ENCODE measurements at places on chromosomes 11 and 22.

GRCh38 chr11:71200172-71200716, 52.1 kb downstream of the SHANK2 start:
- DNase-seq = no peak

GRCh38 chr22:22855085-22855484, 32.5 kb upstream of the IGLL5 start:
- no peak for DNase-seq

GRCh38 chr11:111846063-111846462, 25.3 kb downstream of the ALG9 start:
- DNase-seq = no peak

GRCh38 chr22:36430863-36431262, 43.1 kb upstream of the MYH9 start:
- no peak for DNase-seq

- DNase-seq = no peak
Measured at GRCh38 chr22:29032584-29032983, 29.0 kb downstream of the C22orf31 start.

DNA sequence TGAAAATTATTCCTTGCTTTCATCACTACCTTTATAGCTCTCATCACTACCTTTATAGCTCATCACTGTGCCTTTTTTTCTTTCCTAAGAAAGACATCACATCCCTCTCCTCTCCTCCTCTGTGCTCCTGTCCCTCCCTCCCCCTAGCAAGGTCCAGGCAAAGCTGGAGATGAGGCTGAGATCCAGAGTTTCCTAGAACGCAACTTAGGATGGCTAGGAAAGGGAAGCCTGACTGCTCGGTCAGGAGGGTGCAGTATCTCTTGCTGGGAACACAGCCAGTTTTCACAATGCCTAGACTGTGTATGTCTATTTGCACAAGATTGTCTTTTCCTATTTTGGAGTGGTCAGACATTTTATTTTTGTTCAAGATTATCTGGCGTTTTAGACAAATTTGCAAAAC, 24.7 kb downstream of the TUB start:
- DNase-seq = no peak

DNA sequence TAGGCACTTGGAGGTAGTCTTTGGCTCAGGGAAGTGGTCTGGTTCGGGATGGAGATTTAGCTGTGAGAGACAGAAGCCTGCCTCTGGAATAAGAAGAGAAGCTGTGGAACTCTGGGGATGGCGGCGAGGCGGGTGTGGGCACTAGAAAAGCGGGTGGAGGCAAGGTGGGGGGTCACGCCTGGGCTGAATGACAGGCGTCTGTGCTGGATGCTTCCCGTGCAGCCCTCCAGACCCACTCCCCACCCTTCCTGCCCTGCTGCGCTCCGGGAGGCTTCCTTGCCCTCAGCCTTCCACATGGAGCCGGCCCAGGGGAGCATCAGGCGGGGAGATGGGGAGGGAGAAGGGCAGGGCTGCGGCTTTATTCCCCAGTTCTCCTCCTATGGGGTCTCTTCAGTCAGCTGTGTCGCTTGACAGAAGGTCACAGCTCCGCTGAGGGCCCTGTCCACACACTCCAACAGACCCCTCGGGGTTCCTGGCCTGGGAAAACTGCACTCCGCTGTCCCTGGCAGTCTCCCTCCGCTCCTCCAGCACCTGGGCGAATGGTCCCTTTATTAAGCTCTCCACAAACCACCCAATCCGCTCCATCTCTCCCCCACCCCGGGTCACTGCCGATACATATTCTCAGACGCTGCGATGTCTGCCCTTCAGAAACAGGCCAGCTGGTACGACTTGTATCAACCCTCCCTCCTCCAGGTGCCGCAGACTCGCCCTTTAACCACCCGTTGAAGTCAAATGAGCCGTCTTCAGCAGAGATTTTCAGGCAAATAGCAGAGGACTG, 6.2 kb downstream of the DNAJB13 start:
- no peak for DNase-seq

DNA sequence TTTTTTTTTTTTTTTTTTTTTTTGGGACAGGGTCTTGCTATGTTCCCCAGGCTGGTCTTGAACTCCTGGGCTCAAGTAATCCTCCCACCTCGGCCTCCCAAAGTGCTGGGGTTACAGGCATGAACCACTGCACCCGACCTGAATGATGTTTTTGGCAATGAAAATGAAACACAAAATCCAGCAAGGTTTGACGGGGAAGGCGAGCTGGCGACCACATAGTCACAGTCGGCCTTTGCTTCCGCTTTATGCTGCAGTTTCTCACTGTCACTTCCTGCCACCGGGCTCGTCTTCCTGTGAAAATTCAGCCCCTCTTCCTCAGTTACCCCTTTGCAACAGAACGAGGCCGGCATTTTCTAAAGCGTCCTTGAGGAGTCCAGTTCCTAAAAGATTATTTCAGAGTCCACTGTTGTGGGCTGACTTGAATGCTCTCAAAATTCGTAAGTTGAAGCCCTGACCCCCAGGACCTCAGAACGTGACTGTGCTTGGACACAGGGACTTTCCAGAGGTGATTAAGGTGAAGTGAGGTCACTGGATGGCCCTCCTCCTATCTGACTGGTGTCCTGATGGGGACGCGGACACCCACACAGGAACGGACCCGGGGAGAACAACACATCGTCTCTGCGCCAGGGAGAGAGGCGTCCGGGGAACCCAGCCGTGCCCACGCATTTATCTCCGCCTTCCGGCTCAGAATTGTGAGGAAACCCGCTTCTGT, 2.9 kb upstream of the BID start:
- peak; percentile 79 for DNase-seq

DNA sequence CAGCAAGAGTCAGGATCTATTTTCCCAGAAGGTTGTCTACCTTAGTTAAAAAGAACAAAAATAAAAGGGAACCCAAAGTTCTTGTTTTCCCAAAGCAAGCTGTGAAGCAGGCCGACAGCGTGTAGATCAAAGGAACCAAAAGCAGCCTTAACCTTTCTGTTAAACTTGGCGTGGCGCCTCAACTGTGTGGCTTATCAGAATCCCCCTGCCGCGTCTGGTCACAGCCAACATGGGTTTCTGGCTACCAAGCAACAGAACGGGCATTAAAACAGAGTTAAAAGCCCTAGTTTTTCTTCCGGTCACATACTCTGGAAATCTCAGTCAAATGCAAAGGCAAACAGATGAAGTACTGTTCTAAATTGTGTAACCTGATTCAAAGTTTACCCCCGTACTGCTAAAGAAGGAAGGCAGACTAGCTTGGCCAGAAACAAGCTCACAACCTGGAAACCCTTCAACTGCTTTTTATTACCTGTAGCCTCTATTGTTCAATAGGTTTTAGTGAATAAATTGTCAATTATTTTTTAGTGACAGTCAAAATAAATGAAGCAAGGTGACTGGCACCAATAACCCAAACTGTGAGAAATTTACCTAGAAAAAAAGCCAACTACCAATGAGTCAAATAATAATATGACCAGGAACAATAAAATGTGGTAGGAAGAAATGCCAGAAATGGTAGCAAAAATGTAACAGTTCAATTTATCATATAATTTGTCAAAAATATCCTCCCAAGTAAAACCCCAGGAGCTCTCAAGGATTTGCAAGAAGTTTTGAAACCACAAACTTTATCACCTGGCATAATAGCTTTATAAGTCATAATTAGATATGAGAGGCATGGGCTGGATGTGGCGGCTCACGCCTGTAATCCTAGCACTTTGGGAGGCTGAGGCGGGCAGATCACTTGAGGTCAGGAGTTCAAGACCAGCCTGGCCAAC, 21.4 kb downstream of the CHKA start:
- peak; percentile 62 for DNase-seq

GRCh38 chr11:112369916-112370315, 109.3 kb upstream of the PLET1 start:
- no peak for DNase-seq

GRCh38 chr11:69240332-69241074, 53.5 kb upstream of the MYEOV start:
- no peak for DNase-seq

- DNase-seq = no peak
Measured at GRCh38 chr11:116867619-116868018, 30.2 kb upstream of the APOA1 start.

GRCh38 chr11:12757416-12757815, 83.2 kb downstream of the TEAD1 start:
- no peak for DNase-seq

DNA sequence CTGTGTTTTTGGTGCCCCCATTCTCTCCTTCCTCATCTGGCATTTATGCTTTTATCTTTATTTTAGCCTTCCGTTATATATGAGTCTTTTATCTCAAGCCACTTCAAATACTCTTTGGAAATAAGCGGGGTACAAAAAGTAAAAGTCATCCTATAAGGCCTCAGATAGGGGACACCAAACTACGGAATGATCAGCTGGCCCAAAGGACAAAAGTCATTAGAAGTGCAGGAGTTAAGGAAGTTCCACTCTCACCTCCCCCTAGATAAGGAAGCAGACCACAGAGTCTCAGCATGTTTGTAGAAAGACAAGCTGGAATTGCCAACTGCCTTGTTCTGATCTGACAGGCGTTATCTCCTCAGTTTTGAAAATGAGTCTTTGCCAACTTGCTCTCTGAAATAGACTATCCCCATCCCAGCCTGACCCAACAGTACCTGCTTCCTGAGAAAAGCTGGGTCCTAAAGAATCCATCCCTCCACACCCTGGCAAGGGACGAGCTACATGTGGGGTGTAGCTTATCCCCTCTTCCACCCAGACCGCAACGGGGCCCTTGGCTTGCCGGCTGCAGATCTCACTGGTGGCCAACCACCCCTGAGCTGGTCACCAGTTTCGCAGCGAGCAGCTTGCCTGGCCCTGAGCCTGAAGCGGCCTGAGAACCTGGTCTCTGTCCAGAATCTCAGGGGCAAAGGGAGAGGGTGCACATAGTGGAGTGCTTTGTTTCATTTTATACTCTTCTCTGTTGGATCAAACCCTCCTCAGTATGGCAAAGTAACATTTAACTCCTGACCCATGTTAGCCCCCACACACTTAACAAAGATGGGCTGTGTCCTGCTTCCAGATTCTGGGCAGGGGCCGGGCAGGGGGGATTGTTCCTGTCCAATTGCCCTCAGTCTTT, 13.8 kb downstream of the FADS2 start:
- no peak for DNase-seq

DNA sequence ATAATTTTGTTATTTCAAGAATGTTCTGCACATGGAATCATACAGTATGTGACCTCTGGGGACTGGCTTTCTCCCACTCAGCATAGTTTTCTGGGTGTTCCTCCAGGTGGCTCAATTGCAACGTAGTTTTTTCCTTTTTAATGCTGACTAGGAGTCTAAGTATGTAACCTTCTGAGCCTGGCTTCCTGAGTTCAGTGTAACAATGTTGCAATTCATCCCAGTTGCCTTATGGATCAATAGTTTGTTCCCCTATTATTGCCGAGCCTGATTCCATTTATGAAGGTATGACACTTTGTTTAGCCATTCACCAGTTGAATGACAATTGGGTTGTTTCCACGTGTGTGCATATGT, 128.3 kb downstream of the CRYBB2 start:
- no peak for DNase-seq

GRCh38 chr22:44409211-44409973, 88.6 kb downstream of the RTL6 start:
- no peak for DNase-seq

GRCh38 chr11:95200781-95201457, 30.1 kb downstream of the SESN3 start:
- no peak for DNase-seq

DNA sequence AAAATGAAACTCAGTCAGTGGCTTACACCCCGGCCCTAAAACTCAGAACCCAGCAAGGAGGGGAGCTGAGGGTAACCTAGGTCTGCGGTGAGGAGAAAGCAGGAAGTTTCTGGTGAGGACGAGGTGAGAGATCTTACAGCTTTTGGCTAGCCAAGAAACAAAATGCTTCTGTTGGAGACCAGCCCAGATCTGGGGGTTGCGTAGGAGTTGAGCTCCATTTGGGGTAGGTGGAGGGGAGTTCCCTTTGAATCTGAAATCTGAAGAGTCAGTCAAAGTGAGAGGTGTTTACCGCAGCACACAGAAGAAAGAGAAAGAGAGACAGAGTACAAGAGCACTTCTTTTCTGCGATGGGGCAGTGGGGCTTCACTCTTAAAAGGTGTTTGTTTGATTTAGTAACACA, 29.6 kb downstream of the EHF start:
- peak; percentile 66 for DNase-seq

DNA sequence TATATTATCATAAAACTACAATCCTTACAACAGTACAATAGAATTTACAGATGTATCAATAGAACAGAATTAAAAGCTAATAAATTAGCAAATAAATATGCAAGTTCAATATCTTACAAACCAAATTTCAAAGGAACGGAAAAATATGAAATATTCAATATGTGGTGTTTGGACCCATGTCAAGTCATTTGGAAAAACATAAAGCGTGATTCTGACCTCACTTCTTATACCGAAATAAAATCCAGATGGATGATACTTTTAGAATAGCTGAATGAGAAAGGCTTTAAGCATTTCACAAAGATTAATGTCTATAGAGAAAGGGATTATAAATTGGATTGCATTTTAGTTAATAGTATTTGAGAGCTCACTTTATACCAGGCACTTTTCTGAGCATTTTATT, 92.8 kb upstream of the TEAD1 start:
- DNase-seq = no peak

DNA sequence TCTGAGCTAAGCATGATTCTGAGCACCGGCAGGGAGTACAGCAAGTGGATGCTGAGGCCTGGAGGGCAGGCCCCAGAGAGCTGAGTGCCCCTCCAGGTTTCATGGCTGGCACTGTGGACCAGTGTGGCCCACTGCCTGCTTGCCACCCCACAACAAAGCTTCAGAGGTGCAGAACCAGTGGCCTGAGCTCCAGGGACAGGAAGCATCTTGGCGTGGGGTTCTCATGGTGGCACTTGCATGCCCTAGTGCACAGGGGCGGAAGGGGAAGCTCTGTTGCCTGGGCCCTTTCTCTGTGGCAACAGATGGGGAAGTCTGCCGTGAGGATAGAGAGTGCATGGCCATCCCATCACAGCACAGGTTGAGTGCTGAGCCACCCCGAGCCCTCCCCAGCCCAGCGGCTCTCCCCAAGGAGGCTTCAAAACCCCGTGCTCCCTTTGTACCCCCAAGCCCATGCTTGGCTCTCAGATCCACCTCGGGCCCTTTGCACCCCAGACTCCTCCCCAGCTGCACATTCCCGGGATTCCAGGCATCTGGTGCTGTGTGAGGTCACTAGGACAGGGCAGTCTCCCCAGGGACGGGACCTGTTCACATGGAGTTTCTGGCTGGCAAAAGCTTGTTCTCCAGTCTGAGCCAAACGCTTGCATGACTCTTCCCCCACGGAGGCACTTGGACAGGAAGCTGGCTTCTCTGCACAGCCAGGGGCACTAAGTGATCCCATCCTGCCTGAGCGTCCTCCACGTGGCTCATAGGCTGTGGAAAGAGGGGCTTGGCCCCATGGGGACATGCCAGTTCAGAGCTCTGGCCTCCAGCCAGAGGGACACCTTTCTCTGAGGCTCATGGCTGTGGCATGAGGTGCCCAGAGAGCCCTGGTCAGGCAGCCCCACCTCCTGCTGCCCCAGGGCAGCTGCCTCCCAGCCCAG, 4.2 kb downstream of the SLC25A1 start:
- DNase-seq = no peak

- DNase-seq = no peak
Measured at GRCh38 chr22:30531651-30532608, 14.6 kb downstream of the SEC14L6 start.

GRCh38 chr11:79461666-79462645, 21.1 kb upstream of the TENM4 start:
- DNase-seq = no peak

- peak; percentile 72 for DNase-seq
Measured at GRCh38 chr11:118872403-118872821, 11.3 kb upstream of the CXCR5 start.

- DNase-seq = no peak
Measured at GRCh38 chr11:102312667-102313066, 4.6 kb upstream of the BIRC3 start.

- no peak for DNase-seq
Measured at GRCh38 chr11:85680897-85681296, 5.1 kb downstream of the CCDC89 start.

GRCh38 chr22:27629908-27630673, 171.5 kb downstream of the MN1 start:
- DNase-seq = no peak
